Right ventricle myocardium inferior (tissue), 1 donor: ENCODE measurements at places on chromosomes 5 and 9.
A peak's percentile ranks its signal among the peaks of the same experiment; 100 is the strongest.

DNA sequence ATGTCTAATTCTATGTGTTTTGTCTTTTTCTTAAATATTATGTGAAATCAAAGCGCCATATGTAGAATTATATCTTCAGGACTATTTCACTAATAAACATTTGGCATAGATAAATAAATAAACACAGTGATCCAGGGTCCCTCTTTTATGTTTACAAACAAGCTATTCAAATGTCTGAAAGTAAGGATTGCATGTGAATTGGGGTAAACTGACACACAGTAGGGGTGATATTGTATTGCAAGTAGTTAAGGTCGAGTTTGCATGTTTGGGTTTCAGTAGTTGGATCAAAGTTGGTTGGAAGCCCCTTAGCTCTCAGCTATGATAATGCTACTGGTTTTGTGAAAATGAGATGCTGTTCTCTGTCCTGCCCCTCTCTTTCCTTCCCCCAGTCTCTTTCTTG, 11.4 kb downstream of the ISL1 start:
- no peak for DNase-seq

- DNase-seq: no peak
Measured at GRCh38 chr5:14041528-14042192, 97.2 kb upstream of the DNAH5 start.

GRCh38 chr5:154370813-154371212, 75.0 kb upstream of the SAP30L start:
- no peak for DNase-seq

DNA sequence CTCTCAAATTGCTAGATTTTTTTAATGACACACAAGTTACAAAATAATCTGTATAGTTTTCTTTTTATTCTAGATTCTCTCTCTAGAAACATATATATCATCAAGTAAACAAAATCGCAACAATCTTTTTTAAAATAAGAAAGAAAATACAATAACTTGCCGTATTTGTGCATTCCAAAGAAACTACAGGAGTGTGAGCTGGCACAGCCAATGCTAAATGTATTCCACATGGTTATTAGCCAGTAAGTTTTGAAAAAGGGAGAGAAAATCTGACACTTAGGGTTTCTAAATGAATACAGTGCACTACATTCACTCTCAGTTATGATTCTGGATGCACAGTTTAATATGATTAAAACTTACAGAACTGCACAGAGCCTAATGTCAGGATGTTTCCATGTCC, 117.9 kb downstream of the BNC2 start:
- no peak for DNase-seq

DNA sequence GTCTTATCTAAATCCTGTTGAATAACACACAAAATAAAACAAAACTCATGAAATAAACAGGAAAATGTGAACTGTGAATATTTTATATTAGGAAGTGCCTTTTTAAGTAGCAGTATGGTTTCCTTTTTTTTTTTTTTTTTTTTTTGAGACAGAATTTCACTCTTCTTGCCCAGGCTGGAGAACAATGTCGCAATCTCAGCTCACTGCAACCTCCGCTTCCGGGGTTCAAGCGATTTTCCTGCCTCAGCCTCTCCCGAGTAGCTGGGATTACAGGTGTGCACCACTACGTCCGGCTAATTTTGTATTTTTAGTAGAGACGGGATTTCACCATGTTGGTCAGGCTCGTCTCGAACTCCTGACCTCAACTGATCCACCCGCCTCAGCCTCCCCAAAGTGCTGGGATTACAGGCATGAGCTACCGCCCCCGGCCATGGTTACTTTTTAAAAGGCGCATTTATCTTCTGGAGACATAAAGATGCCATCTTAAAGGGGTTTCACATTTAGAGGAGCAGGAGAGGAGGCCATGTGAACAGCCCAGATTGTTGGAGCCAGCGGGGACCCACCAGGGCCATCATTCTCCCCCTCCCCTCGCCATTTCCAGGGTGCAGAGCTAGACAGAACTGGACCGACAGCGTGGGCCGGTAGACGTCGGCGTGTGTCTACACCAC, 64.1 kb downstream of the ROR2 start:
- no peak for DNase-seq

DNA sequence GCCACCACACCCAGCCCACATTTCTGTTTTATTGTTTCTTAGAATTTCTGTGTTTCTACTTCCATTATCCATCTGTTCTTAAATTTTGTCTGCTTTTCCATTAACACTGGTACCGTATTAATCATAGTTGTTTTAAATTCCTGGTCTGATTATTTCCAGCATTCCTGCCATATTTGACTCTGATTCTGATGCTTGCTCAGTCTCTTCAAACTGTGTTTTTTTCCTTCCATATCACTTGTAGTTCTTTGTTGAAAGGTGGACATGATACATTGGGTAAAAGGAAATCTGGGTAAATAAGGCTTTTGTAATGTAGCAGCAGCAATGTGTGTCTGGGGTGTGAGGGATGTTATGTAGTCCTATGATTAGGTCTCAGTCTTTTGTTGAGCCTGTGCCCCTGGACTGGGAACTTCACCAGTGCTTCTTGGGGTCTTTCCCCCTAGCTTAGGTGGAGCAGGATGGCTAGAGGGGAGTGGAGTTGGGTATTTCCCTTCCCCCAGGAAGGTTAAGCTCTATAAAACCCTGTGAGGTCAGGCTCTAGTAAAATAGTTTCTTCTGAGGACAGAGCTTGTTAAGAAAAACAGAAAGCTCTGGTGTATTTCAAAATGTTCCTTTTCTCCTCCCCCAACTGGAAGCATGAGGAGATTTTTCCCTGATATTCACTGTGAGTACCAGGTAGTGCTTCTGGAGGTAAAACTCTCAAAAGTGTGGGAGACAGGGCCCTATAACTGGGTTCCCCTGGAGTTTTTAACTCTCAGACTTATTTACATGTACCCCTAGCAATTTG, 10.1 kb upstream of the TMOD1 start:
- DNase-seq: no peak

GRCh38 chr5:179802207-179802883, 4.3 kb downstream of the MGAT4B start:
- DNase-seq: no peak

- DNase-seq: no peak
Measured at GRCh38 chr5:68994645-68995044, 99.2 kb upstream of the SLC30A5 start.

- DNase-seq: peak; percentile 65
Measured at GRCh38 chr5:54834121-54834842, 151.1 kb downstream of the ESM1 start.

- DNase-seq: no peak
Measured at GRCh38 chr5:80240368-80240986, 15.4 kb downstream of the SERINC5 start.

DNA sequence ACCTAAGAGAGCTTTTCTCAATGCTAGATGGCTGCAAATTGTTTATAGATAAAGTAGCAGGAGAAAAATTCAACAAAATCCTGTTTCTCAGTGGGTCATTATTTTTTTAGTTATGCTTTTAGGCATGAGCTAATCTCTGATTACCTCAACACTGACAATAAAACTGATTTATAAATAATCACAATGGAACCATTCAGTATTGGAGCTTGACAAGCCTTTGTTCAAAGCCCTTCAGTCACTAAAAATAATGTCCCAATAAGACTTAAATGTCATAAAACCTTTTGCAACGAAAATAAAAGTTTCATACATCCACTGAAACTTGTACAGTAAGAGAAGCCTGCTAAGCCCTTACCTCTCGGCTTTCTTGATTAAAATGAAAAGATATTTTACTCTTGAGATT, 27.2 kb downstream of the PTPDC1 start:
- DNase-seq: no peak

DNA sequence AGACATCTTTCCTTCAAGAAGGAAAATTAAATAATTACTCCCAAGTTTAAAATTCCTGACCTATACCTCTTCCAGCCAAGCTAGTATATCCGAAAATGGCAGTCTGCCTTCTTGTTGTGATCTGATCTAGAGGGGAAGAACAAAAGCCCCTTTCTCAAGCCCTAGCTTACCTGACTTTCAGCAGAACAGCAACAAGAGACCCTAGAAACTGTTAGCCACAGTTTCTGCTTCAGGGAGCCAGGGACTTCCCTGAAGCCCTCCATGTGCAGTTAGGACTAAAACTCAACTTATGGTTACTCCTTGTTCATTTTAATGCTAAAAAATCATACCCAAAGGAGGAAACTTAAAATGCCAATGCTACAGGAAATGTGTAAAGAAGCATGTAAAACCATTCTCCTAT, 366.7 kb upstream of the CTNND2 start:
- no peak for DNase-seq

DNA sequence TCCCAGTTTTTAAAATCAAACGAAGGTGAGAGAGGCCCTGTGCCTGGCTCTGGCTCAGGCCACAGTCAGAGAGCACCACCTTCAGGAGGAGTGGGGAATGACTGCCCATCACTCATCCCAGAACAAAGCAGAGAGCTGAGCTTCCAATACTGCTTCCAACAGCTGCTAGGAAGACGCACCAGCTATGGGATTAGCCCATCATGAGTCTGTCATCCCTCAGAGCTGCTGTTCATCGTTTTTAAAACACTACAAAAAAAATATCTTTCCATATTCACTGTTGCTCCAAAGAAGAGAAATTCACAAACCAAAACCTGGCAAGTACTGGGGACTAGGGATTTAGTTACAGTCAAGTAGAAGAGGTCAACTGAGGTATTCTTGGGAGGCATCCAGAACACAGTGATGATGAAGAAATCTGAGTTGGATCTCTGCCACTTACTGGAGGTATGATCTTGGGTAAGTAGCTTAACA, 102.4 kb downstream of the CDK5RAP2 start:
- DNase-seq: peak; percentile 65

- DNase-seq: no peak
Measured at GRCh38 chr5:177445917-177446199, 756 bp upstream of the PRR7 start.

DNA sequence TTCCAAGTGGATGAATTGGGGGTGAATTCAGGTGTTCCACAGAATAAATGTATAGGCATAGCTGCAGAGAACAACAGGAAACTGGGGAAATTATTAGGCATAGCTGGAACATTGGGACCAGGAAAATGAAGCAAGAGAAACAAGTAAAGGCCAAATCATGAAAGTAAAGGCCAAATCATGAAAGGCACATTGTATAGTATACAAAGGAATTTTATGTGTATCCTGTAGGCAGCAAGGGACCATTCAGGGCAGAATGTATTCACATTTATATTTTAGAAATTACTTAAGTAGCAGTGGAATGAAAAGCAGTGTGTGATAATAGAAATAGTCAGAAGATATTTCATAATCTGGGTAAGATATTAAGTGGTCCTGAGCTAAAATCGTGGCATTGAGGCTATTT, 127.3 kb upstream of the GRHPR start:
- DNase-seq: no peak

GRCh38 chr9:18748251-18748701, 274.3 kb downstream of the ADAMTSL1 start:
- DNase-seq: no peak

DNA sequence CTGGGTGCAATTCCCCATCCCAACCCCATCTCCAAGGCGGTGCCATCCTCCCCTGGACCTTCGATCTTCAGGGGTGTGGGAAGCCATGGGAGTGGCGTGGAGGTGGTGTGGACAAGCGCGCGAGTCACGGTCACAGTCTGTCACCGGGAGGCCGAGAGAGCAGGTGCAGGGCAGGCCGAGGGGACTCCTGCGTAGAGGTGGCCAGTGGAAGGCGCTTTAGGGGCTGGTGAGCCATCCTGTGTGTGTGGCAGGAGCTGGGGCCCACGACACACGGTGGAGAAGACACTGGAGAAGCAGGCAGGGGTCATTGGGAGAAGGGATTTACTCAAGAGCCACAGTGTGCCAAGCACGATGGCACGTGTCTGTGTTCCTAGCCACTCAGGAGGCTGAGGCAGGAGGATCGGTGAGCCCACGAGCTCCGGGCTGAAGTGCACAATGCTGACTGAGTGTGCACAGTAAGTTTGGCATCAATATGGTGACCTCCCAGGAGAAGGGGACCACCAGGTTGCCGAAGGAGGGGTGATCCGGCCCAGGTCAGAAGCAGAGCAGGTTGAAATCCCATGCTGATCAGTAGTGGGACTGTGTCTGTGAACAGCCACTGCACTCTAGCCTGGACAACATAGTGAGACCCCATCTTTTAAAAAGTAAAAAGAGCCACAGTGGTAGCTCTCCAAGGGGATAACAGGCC, 145.1 kb upstream of the PHYKPL start:
- no peak for DNase-seq

GRCh38 chr5:116063950-116064349, 20.9 kb upstream of the COMMD10 start:
- DNase-seq: no peak
